ENCODE measurements at places on chromosomes 2 and 18.
A peak's percentile ranks its signal among the peaks of the same experiment; 100 is the strongest.

GRCh38 chr2:56021579-56021978 is 98.0 kb upstream of the EFEMP1 start:
- no peak for DNase-seq

DNA sequence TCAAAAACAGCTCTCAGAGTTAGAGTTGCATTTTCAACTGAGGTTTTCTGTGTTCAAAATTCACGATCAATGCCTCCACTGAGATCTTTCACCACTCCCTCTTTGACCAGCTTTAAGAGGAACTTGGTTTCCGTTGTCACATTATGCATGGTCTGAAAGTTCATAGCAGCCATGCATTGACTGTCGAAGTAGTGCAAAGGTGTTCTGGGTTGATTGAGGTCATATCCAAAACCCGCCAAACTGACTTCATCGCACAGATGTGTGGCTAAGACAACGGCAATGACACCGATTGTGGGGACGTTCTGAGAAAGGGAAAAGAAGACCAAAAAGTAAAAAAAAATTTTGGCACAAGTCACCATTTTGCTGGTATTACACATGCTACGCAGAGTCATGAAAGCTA is 48.7 kb downstream of the ST3GAL5 start:
- DNase-seq: no peak

GRCh38 chr2:197358931-197359330 is 48.4 kb upstream of the ANKRD44 start:
- DNase-seq: no peak

DNA sequence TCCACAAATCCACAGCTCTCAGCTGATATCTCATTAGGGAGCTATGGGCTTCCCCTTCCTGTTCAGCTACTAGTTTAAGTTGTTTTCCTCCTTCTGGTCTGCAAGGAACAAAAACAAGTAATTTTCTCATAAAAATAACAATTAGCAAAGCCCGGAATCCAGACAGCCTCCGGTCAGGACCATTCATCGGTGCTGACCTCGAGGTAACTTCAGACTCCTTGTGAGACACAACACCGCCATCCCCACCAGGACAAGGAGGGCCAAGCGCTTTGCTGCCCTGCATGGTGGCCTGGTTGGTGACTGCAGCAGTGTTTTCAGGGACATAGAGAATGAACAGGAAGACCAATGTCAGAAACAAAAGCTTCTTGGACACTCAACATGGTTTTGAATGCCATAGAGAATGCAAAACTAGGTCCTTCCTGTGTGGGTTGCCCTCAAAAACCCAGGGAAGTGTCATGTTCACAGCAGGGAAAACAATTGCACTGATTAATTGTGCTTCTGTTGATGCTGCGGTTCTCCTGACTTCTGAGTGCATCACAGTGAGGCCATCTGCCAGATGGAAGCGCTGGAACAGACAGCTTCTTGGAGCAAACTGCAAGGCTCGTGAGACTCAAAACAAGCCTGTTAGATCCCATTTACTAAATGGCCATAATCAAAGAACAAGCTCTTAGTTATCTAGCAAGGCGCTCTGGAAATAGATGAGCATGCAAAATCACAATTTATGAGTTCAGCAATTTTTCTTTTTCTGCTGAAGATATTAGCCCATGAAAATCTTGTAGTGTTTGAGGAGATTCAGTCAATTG is 77.1 kb downstream of the HS1BP3 start:
- DNase-seq: no peak

DNA sequence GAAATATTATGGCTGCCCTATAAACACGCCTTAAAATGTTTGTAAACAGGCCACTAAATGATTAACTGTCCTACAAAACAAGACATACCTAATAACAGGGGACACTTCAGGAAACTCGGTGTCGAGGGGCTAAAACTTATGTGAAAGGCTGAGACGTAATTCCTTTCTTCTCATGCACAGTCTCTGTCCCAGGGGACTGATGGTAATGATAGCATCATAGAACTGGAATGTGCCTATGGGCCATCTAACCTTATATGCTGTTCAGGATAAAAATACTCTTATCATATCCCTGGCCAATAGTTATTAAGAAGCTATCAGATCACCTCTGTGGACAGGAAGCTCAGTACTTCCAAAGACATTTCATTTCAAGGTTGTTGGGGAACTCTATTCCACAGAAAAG is 252.6 kb upstream of the RASGRP3 start:
- peak; percentile 42 for DNase-seq

GRCh38 chr2:205115511-205115910 is 566.8 kb upstream of the NRP2 start:
- DNase-seq: no peak

GRCh38 chr18:52415131-52415530 is 75.1 kb downstream of the DCC start:
- DNase-seq: no peak

DNA sequence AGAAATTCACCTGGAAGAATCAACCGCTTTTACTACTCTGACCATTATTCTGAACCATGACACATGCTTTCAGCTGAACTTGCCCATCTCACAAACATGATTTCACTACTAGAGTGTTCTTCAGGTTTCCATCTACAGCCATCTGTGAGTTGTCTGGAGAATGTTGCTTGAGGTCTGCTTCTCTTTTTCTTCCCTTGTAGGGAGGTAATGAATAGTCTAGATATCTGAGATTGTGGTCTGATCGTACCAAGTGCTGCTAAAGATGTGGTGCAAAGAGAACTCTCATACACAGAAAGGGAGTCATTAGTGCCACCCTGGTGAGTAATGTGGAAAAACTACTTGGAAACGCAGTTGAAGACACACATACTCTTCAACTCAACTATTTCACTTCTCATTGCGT is 10.2 kb downstream of the SOWAHC start:
- no peak for DNase-seq

DNA sequence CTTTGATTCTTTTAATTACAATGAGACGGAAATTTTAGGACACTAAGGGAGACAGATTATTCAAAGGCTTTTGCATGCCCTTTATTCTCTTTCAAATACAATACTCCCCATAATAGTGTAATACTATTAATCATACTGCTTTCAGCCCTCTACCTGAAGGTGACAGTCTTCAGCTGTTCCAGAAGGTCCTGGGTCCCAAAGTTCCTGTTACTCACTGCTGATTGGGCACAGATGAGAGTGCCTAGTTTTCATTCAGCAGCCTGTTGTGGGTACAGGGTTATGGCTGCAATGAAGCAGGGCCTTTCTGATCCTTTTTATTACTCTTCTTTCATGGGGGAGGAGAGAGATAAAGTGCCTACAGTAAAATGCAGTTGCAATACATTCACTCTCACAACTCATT is 80.2 kb downstream of the NUP35 start:
- DNase-seq: no peak

GRCh38 chr2:239313776-239314175 is 87.0 kb downstream of the HDAC4 start:
- no peak for DNase-seq

- DNase-seq: peak; percentile 30
These were observed 222.1 kb downstream of the MTX2 start for GRCh38 chr2:176491172-176491904.

DNA sequence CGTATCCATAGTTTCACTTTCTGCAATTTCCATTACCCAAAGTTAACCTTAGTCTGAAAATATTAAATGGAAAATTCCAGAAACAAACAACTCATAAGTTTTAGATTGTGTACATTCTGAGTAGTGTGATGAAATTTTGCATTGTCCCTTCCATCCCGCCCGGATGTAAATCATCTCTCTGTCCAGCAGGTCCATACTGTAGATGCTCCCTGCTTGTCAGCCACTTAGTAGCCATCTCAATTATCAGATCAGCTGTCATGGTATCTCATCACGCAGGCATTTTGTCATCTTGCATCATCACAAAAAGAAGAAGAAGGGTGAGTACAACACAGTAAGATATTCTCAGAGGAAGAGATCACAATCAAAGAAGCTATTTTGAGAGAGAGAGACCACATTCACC is 185.0 kb upstream of the STK17B start:
- no peak for DNase-seq

DNA sequence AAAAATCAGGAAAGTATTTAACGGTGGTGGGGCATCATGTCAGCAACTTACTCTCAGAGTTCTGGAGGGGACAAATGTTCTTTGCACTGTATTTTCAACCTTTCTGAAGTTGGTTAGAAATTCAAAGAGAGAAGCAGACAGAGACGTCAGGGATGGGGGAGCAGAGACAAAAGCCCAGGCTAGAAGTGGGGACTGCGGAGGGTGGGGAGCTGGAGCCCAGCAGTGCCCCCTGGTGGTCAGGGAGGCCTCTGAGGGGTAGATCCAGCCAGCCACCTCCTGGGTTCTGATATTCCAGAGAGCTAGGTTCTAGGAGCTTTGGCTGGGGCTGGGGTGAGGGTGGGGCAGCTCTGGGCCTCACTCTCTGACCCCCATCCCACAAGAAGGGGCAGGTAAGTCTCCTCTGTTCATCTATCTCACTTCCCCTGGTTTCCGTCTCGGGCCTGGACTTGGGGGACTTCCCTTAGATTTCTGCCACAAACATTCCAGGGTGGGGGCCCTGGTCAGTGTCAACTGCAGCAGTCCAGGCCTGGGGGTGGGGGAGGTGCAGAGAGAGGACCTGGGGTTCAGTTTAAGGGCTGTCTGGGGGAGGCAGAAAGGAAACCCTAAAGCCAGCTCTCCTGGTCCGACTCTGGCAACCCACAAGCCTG is 8.9 kb downstream of the TNS1 start:
- DNase-seq: no peak

DNA sequence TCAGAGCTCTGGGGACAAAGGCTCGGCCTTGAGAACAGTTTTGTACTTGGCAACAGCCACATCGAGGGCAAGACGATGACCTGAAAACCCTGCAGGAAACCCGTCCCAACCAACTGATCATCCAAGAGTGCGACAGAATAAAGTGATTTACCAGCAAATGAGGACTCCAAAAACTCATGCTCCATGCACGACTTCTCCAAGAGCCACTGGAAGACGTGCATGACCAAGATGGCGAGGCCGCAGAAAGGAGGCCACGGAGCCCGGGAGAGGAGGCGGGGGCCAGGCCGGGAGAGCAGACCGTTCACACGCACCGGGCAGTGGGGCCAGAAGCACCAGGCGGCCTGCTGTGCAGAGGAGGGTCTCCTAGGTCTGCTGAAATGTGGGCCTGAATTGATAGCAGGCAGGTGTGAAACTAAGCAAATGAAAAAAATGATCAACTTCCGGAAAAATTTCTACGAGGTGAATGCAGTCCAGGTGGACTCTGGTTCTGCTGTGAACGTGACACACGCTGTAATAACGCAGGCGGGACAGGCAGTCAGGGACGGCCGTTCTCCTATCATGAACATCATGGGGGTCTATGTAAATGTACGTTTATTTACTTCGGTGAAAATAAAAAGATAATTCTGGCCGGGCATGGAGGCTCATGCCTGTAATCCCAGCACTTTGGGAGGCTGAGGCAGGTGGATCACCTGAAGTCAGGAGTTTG is 252.2 kb downstream of the HDAC4 start:
- no peak for DNase-seq

DNA sequence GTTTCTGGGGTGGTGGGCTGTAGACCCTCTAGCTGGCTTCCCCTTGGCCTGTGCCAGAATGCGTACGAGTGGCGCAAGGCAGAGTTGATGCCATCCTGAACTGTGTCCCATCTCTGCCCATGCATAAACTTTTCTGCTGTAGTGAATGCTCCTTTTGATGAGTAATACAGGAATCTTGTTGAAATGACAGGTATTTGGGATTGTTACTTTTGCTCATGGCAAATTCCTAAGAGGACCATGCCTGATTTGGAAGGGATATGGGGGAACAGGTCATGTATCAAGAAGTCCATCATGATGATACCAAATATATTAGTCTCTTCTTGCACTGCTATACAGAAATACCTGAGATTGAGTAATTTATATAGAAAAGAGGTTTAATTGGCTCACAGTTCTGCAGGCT is 648.0 kb downstream of the SLC4A3 start:
- DNase-seq: no peak

- DNase-seq: no peak
These were observed 540 bp downstream of the ATP9B start for GRCh38 chr18:79069717-79070151.

- no peak for DNase-seq
These were observed 160.5 kb downstream of the XIRP2 start for GRCh38 chr2:167048829-167049228.

GRCh38 chr2:49288113-49288705 is 133.9 kb upstream of the FSHR start:
- DNase-seq: no peak

DNA sequence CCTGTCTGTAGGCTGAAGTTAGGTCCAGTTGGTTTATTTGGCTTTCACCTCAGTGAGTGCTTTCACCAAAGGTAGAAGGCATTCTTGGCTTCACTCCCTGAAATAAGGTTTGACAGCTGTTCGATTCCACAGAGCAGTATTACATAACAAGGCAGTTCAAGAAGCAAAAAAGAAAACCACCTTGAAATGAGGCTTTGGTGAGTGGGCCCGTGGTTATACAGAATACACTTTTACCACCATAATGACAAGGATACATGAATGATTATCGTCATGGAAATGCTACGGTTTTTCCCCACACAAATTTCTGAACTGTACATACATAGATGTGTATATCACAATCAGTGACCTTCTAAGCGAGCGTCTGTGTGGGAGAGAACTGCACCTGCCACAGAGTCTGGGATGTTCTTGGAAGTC is 80.0 kb upstream of the CHRNA1 start:
- no peak for DNase-seq

DNA sequence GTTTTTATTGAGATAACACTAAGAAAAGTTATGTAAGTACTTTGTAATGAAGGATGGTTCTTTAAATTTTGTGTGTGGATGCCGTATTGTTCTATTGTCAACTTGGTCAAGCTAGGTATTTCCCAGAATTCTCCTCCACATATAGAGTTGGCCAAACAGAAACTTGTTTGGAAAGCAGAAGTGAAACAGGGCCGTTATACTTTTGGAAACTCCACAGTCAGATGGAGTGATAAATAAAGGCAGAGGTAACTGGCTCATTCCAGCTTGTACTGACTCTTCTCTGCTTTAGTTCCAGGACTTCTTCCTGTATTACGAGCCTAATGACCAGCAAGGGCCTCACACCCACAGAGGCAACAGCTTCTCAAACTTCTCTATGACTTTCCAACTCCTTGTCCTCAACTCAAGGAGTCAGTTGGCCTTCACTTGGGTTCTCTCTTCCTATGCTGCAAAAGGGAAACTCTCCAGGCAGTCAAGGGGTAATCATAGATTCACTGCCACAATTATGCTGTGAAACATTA is 16.4 kb upstream of the STARD7 start:
- DNase-seq: no peak

DNA sequence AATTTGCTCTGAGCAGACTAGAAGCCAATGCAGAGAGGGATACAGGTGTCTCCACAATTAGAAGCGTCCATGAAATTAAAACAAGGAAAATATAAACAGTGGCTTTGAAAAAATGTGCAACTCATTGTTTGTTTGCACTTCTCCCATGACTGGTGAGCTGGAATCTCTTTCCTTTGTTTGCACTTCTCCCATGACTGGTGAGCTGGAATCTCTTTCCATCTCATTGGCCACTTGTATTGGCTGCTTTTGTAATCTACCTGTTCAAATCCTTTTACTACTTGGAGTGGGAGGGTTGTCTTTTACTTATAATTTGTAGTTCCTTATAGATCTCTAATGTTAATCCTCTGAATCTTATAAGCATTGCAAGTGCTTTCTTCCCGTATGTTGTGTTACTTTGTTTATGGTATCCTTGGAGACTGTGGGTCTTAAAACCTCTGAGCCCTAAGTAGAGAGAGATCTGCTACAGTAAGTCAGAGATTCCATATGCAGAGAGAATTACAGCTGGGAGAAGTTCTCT is 94.1 kb downstream of the RTN4 start:
- DNase-seq: no peak

GRCh38 chr18:51135795-51136194 is 61.7 kb downstream of the MEX3C start:
- DNase-seq: no peak
